ENCODE measurements at places on chromosomes 5 and 9.

GRCh38 chr9:91186632-91187108 is 175.0 kb downstream of the AUH start:
- DNase-seq: no peak

DNA sequence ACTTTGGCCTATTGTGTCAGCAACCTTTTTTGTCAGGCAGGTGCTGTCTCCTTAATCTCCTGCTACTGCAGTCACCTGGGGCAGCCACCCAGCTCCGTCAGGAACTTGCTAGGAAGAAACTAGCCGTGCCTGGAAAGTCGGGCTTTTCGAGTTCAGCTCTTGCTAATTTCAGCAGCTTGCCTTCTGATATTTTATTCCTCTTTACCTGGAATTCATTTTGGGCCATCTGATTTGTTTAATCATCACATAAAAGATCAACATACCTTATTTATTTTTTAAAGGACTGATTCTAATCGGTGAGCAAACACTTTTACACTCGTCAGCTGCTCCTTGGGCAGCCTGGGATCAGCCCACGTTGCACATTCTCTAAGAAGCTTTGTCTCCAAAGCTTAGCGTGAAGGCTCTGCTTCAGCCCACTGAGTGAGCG is 42.2 kb downstream of the PRLR start:
- DNase-seq: no peak

- no peak for DNase-seq
Measured at GRCh38 chr9:106921341-106921899, 58.5 kb downstream of the ZNF462 start.

DNA sequence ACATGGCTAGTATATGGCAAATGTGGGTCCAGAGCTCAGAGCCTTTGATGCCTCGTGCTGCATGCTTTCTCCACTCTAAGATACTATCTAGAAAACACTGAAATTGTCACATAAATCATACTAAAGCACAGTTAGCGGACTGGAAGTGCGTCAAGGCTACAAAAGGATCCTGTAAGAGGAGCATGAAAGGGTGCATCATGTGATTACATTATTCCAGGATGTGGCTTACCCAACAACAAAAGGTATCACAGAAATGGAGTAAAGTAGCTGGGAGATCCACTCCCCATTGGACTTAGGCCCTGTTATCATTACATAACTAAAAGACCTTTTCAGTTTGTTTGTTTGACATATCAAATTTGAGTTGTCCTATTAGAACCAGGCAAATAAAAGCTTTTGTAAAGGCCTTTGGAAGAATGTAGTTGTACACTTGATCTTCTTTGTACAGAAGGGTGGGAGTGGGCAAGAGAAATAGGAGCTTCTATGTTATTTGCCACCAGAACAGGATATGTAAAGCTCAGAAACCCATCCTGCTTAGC is 6.9 kb downstream of the SLC31A1 start:
- no peak for DNase-seq

DNA sequence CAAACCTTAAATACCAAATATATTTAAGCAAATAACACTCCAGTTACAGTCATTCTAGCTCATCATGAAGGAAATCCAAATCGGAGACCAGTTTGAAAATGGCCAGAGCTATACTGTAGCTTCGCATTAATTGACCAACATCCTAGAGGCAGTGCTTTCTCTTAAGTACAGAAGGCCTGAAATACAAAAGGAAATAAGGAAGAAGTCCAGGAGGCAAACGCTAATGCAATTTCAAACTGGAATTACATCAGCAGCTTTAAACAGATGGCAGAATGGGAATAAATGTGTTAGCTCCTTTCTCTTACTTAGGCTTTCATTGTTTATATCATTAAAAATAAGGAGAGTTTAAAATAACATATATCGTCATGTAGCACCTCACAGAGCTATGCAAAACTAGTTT is 197.0 kb downstream of the SEC61B start:
- DNase-seq: no peak

- no peak for DNase-seq
Measured at GRCh38 chr5:33470544-33470943, 29.8 kb downstream of the TARS1 start.

DNA sequence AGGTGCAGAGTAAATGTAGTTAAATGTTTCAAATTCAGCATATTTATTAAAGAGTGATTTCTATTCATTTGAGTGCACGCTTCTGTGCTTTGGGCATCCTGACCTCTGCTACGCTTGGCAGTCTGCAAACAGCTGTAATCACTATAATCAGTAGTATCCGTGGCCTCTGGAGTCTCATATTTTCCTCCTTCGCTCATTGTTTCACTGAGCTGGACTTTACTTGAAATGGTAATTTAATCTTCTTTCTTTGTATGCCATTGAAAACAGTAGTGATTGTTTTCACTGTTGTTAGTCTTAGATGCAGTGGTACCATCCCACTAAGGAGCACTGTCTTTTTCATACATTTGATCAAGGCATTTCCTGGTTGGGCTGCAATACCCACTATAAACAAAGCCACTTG is 43.5 kb upstream of the CAVIN4 start:
- DNase-seq: no peak

- DNase-seq: no peak
Measured at GRCh38 chr9:33166231-33167083, 679 bp downstream of the B4GALT1 start.

DNA sequence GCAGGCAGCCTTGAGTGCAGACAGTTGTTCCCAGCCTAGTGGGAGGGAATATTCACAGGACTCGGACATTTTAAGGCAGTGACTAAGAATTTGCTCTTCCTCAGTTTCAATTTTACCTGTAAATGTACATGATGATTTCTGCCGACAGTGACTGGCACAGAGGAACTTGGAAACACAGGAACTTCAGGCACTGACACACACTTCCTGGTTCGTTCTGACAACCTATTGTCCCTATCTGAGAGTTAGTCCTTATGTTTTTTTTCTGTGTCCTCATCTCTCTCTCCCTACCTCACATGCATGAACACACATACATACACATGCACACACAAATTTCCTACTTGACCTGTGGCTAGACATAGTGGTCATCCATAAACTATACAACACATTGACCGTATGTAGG is 89.4 kb upstream of the CD180 start:
- DNase-seq: no peak

DNA sequence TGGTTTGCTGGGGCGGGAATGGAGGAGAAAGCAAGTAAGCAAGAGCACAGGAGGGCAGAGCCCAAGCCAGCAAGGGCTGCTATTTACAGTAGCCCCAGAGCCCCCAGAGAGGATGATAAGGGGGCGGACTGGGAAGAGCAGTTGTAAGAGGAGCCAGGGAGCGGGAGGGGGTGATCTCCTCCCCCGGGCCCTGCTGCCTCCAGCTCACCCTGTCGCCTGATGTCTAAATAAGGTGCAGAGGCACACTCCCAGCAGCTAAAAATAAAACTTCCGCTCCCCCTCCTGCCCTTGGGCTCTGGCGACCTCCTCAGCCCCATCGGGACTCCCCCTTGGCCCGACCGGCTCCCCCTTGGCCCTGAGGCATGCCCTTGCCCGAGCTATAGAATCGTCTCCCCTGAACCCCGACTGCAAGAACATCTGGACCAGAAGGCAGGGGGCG is 14.4 kb upstream of the CCDC69 start:
- no peak for DNase-seq

DNA sequence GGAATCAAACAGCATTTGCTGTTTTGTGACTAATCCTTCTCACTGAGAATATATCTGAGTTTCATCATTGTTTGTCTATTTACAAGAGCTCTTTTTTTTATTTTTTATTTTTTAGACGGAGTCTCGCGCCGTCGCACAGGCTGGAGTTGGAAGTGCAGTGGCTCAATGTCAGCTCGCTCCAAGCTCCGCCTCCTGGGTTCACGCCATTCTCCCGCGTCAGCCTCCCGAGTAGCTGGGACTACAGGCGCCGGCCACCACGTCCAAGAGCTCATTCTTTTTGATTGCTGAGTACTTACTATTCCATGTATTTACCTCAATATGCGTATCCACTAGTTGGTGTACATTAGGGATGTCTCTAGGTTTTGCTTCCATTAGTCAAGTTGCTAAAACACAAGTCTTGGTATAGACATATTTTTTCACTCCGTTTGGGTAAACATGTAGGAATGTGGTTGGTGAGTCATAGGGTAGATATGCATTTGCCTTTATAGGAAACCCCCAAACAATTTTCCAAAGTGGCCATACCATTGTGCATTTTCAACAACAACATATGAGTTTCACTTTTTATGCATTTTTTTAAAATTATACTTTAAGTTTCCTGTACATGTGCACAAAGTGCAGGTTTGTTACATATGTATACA is 1005.0 kb upstream of the CDH10 start:
- no peak for DNase-seq

DNA sequence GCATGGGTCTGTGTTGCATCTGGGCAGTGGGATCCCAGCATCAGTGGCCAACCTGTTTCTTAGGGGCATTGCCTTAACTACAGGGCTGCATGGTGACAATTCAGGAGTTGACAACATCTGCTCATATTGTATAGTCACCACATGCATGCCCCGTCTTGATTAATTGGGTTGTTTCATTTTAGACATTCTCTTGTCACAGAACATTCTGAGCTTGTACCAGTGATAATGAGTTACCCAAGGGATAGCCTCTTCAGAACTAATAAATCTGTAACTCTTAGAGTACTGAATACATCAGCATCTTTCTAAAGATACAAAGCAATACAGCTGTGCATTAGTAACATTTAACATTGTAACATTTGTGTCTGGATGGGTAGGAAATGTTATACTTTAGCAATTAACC is 426.5 kb upstream of the CD180 start:
- DNase-seq: no peak

- no peak for DNase-seq
Measured at GRCh38 chr5:58775701-58776262, 192.9 kb downstream of the RAB3C start.

GRCh38 chr9:84323858-84324257 is 16.7 kb downstream of the SLC28A3 start:
- DNase-seq: no peak

- DNase-seq: no peak
Measured at GRCh38 chr5:109718632-109719031, 28.9 kb downstream of the MAN2A1 start.

GRCh38 chr5:174606646-174607045 is 117.7 kb upstream of the MSX2 start:
- no peak for DNase-seq

DNA sequence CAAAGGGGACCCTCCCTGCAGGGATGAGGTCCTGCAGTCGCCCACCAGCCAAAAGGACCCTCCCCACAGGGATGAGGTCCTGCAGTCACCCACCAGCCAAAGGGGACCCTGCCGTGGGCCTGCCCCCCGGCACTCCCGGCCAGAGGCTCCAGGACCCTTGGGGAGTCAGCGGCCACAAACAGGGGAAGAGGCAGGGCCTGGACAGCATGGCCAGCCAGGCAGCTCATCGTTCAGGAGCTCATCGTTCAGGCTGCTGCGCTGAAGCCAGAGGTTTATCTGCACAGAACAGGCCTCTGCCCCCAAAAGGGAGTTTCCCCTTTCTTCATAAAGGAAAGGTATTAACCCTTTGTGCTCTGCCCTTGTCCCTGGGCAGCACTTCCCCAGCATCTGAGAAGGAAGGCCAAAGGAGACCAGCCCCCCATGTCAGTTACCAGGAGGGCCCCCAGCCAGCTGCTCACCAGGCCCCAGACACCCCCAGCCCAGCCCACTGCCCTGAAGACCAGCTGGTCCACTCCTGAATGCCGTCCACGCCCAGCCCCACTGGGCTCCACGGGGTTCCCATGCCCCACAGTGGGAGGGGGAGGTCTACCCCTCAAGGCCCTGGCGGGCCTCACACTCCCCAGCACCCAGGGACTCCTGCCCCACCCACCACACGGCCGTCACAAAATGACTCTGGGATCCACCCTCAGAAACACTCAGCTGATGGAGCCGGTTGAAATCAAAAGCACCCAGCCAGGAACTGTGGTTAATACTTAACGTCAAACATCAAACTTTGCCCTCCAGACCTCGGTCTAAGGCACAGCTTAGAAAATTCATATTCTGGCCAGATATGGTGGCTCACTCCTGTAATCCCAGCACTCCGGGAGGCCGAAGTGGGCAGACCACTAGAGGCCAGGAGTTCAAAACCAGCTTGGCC is 6.3 kb downstream of the SLC12A7 start:
- no peak for DNase-seq

Measured in stimulated activated CD4-positive, alpha-beta T cell treated with anti-CD3 and anti-CD28 coated beads, TNF-alpha, amount 100 ng/mL, for 4 hours (primary cell).